ENCODE measurements at places on chromosomes 3 and 15.
A peak's percentile ranks its signal among the peaks of the same experiment; 100 is the strongest.

DNA sequence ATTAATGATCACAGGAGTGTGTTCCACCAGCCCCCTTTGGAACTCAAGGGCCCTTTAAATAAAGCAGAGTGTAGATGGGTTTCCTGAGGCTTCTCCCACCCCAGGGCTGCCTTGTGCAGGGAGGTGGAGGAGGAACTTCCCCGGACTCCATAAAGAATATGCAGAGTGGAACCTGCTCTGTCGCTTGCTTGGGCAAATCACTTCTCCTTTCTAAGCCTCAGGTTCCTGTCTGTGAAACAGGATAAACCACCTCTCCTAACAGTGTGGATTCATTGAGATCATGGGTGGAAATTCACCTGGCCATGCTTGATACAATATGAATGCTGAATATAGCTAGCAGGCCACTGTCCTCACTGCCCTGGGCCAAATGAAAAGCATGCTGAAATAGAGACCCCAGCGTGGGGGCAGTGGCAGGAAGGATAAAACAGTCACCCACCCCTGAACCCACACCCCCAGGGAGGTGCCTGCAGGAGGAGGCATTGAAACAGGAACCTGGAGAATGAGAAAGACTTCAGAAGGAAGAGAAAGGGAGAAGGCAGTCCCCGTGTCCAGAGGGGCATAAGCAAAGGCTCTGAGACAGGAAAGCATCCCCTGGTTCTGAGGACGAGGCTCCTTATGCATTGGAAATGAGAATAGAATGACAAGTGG lies 41.1 kb upstream of the CHRNB4 start:
- no peak for DNase-seq

DNA sequence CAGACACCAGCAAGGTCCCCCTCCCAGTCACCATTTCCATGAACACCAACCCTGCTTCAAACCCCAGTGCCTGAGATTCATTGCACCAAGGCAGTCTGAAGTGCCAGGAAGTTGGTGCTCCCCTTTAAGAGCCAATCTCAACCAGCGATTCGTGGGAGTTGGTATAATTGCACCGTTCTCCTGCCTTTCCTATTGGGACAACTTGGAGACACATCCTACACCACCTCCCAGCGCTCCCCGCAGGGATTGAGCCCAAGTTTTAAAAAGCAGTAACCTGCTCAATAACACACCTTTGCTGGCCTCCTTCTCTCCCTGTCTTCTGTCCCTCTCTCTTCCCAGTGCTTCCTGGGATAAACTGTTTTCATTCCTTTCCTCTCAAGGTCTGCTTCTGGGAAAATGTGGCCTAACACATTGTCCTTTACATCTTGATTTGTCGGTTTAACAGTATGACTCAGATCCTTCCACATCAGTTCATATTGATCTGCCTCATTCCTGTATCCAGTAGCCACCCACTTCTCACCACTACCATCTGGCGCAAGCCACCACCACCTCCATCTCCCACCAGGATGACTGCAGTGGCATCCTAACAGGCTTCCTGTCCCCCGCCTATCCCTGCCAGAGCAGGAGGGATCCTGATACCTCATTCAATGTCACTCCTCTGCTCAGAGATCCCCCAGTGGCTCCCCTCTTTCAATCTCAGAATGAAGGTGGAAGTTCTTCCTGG lies 37.8 kb upstream of the HRH1 start:
- no peak for DNase-seq

DNA sequence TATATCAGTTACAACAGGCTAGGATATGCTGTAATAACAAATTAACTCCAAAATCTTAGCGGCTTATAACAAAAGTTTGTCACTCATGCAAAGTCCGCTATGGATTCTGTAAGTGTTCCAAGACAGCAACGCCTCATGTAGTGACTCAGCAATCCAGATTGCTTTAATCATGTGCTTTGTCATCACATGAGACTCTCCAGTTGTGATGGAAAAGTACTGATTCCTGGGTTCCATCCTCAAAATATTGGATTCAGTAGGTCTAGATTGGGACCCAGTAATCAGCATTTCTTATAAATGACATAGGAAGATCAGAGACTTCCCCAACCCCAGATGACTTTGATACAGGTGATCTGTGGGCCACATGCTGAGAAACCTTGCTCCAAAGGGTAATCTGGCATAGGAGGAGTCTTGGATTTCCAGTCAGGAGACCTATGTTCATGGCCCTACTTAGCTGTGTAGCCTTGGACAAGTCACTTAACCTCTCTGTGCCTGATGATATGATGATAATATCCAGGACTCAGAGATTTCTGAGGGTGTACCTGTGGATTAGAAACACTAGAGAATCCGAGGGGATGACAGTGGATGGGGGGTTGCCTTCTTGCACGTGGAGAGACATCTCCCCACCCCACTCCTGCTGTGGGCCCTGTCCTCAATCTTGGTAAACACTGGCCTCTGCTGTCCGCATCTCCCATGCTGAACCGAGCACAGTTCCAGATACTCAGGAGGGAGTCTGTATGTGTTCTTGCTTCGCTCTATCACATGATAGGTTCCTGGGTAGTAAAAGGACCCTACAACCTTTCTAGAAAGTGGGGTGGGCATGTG lies 65.5 kb downstream of the CORO2B start:
- DNase-seq, result no peak

DNA sequence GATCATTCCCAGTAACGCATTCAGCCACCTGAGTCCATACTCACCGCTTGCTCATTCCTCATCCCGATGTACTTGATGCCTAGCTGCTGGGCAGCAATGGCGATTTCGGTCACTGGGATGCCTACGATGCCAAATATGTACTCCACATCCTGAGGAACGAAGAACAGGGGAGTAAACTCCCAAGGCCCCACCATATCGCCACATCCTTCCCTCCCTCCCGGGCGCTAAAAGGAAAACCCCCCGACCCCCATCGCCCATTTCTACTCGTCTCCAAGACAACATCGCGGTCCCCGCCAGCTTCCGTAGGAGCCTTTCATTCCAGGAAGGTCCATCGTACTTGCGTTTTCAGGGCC lies 347 bp downstream of the HACL1 start:
- DNase-seq, result no peak

DNA sequence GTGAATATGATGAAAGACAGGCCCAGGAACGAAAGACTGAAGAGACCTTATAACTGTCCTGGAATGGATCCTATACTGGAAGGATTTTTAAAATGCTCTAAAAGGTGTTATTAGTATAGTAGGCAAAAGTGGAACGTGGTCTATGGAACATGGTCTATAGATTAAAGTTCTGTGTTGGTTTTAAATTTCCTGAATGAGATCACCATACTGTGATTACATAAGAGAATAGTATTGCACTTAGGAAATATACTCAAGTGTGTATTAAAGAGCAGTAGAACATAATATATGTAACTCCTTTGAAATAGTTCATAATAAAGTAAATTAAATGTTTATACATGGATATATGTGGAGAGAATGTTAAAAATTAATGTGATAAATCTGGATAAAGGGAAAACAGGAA lies 68.2 kb downstream of the SPRED1 start:
- no peak for DNase-seq

- no peak for DNase-seq
Measured at GRCh38 chr15:45187894-45188830, at the start of gene SHF. Gene SHF (minus strand): TSS chr15:45187966. CDS start chr15:45187951, 15 bp downstream.

DNA sequence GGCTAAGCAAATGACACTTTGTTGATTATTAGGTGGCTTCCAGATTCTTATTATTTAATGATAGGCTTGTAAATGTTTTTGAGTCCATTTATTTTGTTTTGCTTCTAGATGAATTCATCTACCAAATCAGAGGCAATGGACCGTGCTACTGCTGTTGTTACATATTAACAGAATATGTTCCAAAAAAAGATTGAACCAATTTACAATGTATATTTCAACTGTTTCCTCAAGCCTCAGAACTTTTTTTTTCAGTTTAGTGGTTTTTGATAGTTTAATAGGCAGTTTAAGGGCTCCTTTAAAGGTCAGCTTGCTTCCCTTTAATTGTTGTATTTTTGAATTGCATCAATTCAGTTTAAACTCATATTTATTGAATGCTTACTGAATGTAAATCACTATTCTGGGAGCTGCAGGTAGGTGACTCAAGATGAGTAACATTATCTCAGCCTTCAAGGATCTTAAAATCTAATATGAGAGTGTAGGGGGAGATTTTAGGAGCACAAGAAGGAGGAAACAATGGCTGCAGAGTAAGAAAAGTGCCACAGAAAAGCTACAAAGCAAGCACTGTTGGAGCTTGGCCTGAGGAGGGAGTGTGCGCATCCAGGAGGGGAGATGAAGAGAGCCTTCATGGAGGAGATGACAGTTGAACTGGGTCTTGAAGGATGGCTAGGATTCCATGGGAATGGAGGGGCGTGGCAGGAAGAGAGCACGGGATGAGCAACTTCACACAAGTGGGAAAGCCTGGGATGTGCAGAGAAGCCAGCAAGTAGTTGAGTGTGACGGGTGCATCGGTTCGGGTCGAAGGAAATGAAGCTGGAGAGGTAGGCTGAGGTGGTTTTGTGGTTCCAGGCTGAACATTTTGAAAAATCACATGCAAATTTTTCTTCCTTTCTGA lies 14.7 kb downstream of the MAP2K1 start:
- DNase-seq, result no peak

GRCh38 chr3:29152379-29152778 lies 128.5 kb upstream of the RBMS3 start:
- DNase-seq, result no peak

- no peak for DNase-seq
Measured at GRCh38 chr3:59277816-59278215, 228.0 kb upstream of the CFAP20DC start.

GRCh38 chr3:194937882-194938321 lies 252.2 kb downstream of the FAM43A start:
- DNase-seq, result no peak

DNA sequence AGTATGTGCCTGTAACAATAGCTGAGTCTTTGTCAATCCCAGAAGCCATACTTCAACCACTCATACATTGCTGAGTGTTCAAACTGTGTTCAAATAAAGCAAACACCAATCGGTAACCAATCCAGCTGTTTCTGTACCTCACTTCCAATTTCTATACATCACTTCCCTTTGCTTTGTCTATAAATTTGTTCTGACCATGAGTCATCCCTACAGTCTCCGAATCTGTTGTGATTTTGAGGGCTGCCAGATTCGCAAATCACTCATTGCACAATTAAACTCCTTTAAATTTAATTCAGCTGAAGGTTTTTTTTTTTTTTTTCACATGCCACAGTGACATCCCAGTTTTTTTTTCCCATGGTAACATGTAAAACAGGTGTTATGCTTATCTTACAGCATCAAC lies 870.3 kb downstream of the NAALADL2 start:
- peak; percentile 45 for DNase-seq

DNA sequence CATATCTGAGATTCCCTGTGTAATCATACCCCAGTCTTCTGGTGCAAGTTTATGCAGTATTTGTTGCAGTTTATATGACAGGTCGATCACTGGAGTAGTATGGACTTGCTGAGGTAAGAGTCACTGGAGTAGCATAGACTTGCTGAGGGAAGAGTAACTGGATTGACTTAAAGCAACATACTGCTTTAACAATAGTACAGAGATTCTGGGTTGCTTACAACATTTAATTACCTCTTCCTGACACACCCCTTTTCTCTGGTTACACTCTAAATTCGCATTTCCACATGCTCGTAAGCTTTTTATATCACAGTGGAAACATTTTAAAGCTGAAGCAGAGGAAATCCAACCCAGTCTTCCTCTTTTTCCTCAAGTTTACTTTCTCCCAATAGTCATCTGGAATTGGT lies 11.8 kb downstream of the AAGAB start:
- DNase-seq, result no peak

- DNase-seq, result no peak
Measured at GRCh38 chr3:82163907-82164520, 402.6 kb upstream of the GBE1 start.
